ENCODE measurements at places on chromosomes 6 and 20.

GRCh38 chr20:15895560-15896084 is 677.6 kb downstream of the KIF16B start:
- DNase-seq = no peak

DNA sequence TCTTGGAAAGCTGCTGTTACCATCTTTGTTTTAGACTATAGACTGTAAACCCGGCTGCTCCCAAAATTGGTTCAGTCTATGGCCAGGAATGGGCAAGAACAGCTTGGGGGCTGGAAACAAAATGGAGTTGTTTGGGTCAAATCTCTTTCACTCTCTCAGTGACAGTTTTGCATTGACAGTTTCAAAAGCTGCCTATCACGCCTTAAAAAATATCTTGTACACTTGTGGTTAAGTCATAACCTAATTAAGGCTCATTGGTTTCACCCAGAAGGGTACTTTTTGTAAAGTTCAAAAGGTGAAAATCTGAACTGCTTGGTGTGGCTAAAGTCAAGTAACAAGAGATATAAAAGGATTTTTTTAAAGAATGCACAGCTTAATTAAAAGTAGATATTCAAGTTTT is 76.1 kb upstream of the PRL start:
- no peak for DNase-seq

DNA sequence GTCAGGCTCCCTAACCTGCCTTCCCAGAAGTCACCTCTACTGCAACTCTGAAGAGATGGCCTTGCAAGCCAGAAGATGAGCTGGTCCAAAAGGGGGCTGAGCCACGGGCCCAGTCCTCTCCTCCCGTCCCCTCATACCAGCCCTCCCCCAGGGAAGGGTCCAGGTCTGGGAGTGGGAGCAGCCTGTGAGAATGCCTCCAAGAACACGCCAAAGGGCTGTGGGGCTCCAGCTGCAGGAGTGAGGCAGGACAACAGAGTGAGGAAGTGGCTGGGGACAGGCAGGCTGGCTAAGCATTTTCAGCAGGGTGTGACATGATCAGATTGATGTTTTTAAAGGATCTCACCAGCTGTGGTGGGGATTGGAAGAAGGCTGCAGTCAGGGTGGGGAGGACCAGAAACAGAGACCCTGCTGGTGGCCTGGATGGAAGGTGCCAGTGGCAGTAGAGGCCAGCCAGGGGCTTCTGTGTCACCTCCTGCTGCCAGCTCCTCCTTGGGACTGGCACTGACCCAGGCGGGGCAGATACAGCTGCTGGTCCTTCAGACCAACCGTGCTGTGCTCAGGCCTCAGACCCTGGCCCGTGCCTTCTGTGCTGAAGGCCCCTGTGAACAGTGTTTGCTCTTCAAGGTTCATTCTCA is 257.6 kb downstream of the NRN1 start:
- DNase-seq = no peak

DNA sequence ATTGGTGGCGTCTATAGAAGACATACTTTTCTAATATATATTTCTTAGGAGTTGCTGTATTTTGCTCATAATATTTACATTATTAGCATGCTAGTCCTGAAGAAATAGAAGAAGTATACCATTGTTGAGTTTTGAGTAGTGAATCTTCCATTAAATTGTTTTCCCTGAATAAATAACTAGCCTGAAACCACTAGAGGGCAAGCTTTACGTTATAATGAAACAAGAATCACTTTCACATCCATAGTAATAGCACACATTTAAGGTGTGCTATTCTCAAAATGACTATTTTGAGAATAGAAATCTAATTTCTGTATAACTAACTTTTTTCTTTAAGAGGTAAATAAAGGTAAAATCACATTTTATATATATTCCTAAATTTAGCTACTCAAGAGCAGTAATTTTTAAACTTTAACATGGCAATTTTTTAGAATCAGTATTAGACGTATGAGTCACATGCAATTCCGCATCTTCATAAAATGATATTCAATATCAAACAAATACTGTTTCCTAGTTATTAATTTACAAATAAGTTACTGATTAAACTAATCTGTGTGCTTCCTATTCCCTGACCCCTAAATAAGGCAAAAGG is 213.2 kb upstream of the MANEA start:
- DNase-seq = no peak

- no peak for DNase-seq
These were observed 12.0 kb downstream of the PFDN4 start for GRCh38 chr20:54219751-54220426.

GRCh38 chr6:111950661-111951496 is 77.6 kb upstream of the FYN start:
- DNase-seq = no peak

DNA sequence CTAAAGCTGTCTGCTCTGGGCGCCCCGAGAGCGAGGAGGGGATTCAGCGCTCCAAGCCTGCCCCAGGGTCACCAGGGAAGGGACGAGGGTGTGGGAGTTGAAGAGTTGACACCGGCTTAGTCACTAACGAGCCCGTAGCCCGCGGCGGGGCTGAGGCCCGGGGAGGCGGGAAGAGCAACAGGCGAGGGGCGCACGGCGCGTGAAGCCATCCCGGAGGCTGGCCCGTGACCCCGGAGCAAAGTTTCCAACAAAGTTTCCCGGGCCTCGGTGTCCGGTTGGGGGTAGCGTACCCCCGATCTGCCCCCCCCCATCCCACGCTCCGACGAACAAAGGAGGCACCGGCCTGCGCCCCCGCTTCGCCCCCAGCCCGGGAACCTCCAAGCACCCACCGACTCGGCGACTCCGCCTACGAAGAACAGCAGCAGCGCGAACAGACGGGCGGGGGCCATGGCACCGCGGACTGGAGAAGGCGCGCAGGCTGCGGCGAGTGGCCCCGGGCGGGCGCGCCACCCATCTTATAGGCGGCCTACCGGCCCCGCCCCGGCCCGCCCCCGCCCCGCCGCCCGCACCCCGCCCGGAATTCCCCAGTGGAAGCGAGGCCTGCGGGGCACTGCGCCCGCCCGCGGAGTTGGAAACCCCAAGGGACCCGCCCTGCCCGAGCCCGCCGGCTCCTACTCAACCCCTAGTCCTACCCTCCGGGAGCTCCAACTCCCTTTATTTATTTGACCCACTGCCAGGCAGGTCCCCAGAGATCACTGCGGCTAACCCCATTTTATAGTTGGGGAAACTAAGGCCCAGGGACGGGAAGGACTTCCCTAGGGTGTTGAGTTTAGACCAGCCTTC is at the start of gene SDC4:
TSS of gene SDC4 (minus strand) at position 489 of the 843 bp plus-strand sequence. CDS start at position 449, 40 bp downstream.
- peak; percentile 41 for DNase-seq

DNA sequence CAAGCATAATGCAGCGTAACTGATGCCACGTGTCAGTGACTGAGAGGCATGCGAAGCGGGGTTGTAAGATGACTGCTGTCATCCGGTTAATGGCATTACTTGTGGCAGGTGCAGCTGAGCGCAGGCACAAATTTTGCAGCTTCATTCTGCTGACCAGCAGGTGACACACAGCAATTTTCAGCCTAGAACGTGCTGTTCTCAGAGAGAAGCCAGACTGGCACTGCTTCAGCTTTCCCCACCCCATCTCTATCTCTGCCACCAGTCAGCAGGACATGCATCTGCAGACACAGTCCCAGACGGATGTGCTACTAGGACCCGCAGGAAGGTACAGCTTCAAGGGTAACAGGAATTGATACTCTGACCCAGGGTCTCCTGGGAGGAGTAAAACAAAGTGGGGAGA is 221.8 kb downstream of the KIF16B start:
- no peak for DNase-seq

DNA sequence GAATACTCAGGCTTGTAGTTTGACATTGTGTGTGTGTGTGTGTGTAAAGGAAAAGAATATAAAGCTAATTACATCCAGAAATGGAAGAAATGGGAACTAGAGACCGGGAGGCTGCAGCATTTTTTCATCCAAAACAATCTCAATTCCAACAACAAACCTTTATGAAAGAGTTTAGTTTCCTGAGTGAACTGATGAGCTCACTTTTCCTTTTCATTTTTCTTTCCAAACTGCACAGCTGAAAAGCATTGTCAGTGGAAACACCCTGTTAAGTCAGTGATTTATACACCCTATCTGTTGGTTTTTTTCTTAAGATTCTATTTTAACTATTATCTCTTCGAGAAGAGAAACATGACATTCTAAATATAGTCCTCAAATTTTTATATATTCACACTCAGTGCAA is 130.9 kb downstream of the RFPL4B start:
- no peak for DNase-seq

DNA sequence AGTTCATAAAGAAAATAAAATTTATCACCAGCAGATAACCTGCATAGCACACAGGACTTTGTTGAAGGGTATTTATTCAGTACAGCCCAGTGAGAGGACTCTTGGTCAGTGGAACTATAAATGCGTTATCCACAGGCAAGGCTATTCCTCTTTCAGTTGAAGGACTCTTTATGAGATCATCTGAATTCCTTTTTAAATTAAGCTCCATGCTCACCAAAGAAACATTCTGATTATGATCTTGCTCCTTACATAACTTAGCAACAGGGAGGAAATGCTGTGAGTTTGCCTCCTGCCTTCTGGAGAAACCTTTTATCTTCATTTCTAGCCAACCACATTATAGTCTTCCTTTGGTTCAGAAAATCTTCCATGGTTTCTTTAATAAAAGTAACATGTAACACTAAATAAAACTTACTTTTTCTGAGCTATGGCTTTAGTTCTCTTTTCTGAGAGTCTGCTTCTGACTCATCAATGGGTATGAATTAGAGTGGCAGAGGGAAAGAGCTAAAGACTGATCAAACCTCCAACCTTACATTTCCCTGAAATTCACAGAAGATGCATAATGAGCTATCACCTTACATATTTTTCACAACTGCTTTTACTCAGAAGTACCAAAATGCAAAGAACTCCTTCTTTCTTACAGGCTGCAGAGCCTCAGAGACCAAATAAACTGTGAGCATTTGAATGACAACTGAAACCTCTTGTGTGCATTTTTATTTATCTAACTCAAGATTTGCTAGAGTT is 267.2 kb downstream of the ADGRG6 start:
- DNase-seq = no peak

DNA sequence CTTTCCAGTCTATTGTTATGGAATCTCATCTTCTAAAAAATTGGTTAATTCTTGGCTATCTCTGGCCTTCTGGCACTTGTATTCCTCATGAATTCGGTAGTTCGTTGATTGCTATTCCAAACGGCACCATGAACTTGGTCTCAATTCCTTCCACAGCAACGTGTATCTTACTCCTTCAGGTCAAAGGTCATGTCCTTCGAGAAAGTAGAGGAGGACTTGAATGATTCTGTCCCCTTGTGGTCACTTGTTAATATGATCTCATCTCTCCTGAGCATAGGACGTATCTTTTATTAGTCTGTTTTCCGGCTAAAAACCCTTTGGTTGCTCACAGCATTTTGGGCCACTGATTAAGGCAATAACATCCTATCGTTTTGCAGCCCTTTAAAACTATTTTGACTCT is 9.4 kb downstream of the TLDC2 start:
- DNase-seq = no peak

DNA sequence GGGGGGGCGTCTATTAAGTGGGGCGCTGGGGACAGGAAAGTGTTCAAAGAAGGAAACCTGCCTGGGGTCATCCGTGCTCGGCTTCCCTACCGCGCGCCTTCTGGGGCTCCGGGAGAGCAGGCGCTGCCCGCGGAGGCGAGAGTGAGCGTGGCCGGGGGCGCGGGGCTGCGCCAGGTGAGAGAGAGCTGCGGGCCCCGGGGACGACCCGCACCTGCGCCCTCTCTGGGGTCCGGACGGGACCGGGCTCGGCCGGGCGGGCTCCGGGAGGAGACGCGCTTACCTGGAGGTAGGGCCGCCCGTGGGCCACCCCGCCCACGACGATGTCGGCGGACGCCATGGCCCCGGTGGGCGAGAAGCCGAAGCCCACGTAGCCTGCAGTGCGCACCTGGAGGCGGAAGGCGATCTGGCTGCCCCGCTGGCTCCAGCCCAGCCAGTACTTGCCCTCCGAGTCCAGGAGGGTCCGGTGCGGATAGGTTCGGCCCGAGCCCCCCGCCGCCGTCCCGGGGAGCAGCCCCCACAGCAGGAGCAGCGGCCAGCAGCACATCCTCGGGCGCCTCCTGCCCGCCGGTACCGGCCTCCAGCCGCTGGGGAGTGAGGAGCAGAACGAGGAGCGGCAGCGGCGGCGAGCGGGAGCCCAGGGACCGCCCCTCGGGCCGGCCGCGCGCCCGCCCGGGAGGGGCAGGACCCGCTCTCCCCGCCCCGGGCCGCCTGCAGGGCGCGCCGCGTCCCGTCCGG is at the start of gene MOXD1:
TSS of gene MOXD1 (minus strand) at position 593 of the 735 bp plus-strand sequence. CDS start at position 544, 49 bp downstream.
- no peak for DNase-seq

DNA sequence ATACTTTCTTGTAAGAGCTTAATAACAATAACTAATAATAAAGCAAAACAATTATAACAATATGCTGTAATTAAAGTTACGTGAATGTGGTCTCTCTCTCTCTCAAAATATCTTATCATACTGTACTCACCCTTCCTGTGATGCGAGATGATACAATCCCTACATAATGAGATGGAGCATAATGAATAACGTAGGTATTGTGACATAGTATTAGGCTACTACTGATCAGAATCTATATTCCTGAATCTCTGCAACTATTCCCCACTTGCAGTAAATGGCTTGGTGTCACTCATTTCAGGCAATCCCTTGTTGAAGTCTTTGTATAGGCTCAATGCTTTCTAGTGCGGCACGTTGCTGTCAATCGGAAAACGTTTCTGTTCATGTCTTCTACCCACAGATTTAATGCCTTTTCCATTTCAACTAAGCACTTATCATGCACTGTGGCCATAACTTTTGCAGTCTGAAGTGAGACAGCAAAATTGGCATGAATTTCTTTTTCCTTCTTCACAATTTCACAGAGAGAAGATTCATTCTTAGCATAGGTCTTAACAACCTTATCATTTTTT is 32.3 kb downstream of the MOXD1 start:
- no peak for DNase-seq

- DNase-seq = no peak
These were observed 64.1 kb upstream of the ZNF217 start for GRCh38 chr20:53657732-53658131.

GRCh38 chr6:70894001-70894400 is 62.9 kb downstream of the B3GAT2 start:
- no peak for DNase-seq

GRCh38 chr20:25495189-25495824 is 87.8 kb downstream of the GINS1 start:
- no peak for DNase-seq

DNA sequence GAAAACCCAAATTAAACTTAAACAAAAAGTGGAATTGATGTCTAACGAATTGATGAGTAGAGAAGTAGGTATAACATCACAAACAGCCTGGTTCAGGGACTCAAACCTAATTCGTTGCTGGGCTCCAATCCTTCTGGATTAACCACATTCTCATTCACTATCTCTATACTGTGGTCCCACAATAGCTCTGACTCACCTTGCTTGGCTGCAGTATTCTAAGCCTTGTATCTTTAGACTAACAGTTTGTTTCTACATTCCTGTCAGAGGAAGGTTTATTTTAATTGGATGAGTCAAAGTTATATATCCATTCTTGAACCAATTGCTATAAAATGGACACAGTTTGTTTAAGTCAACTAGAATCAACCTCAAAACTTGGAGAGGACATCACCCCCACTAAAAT is 530.5 kb upstream of the PTCHD4 start:
- no peak for DNase-seq

Data from activated CD4-positive, alpha-beta T cell treated with anti-CD3 and anti-CD28 coated beads for 24 hours (primary cell).